ENCODE measurements at places on chromosomes 7 and 10. TPM values are rescaled to one million over a fixed set of nuclear protein-coding genes. Genes with fewer than 3 reads are reported as not detected.

The CRPPA gene
- 1.4 TPM for total RNA-seq

The PLXDC2 gene
- 30.1 TPM for total RNA-seq

The DCLRE1C gene
- total RNA-seq, result 5.3 TPM

The SKIDA1 gene
- 127 TPM for total RNA-seq

The OPN4 gene
- not detected for total RNA-seq

The DPCD gene
- 71.1 TPM for total RNA-seq

The CDC14C gene
- total RNA-seq, result 0.54 TPM

DNA sequence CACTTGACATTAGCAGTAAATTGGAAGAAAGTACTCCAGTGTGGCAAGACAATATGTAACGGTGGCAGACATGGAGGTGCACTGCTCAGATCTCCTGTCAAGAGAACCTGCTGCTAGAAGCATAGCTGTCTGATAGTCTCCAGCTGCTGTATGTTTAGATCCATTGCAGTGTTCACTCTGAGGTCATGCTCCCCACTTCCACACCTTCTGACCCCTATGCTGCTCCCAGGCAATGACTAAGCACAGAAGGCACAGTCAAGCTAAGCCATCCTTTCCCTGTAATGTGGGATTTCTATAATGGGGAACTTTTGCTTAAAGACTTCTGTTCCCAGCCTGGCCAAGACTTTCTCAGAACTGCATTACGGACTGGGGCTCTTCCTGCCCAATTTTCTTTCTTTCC lies 315.8 kb downstream of the HPSE2 start:
- DNase-seq, result no peak

DNA sequence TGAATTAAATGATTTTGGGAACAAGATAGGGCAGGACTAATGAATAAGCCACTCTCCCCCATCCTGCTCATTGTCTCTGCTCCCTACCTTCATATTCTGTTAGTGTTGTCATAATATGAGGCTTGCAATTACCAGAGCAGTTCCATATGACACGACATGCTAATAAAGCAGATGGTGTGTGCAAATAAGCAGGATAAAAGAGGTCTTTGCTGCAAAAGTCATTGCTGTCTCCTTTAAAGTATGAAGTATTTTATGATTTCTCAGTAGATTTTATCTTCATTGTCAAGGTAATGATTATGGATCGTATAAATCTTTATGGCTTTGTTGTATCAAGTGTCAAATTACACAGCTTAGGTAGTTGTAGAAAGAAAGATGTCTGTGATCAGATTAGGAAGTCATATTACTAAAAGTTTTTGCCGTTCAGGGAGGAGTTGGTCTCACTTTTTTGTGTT lies 114.8 kb downstream of the SDK1 start:
- DNase-seq, result no peak

- DNase-seq, result no peak
These were observed 615.1 kb downstream of the SUGCT start for GRCh38 chr7:40749877-40750276.

DNA sequence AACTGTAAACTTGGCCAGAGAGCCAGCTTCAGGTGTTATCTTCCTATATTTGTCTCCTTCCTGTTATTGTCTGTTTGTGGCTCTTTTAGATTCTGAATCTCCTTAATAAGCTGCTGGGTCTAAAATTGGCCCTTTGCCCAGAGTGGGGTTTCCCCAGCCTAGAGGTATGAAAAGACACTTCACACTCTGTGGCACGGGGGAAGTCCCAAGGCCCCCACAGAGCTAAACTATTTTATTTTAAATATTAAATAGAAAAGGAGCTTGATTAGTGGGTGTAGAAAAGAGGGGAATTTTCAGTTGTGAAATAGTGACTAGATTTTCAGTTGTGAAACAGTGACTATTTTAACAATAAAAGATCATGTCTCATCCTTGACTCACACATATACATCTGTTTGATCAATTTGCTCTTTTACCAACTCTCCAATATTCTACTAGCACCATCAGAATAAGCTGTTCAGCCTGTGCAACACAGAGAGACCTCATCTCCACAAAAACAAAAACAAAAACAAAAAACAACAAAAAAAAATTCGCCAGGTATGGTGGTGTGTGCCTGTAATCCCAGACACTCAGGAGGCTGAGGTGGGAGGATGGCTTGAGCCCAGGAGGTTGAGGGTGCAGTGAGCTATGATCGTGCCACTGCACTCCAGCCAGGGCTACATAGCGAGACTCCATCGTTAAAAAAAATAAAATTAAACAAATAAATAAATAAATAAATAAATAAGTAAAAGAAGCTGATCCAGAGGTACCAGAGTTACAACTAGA lies 24.9 kb upstream of the ADO start:
- DNase-seq, result no peak

- DNase-seq, result peak; percentile 35
These were observed 74.2 kb downstream of the NOC3L start for GRCh38 chr10:94288361-94289101.

DNA sequence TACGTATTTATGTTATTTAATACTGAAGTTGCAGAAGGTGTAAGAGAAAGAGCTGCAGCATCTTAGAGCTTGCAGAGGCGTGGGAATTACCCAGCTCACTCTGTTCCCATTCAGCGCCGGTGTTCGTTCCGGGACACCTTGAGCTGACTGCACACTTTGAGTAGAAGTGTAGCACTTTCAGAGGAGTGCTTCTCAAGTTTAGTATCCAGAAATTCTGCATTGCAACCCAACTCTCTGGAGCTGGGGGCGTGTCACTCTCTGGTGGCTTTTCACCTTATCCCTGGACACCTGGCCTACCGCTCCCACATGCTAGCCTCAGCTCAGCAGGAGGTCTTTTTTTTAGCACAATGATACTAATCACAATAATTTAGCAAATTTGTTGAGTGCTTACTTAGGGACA lies 66.4 kb upstream of the SHH start:
- no peak for DNase-seq

DNA sequence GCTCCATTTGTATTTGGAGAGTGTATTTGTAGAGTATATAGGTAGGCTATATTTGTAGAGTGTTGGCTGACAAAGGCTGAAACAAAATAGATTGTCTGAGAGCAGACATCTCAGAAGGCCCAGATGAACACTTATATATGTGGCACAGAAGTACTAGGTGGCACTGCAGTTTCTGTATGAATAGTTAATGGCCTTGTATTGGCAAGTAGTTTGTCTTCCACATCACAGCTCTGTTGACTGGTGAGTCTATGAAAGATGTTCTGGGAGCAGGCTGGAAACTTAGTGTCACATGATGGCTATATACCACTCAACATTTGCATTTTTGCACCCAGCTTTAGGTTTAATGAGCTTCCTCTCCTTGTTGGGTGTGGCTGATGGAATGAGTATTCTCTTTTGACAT lies 51.9 kb downstream of the CCNY start:
- DNase-seq, result no peak

DNA sequence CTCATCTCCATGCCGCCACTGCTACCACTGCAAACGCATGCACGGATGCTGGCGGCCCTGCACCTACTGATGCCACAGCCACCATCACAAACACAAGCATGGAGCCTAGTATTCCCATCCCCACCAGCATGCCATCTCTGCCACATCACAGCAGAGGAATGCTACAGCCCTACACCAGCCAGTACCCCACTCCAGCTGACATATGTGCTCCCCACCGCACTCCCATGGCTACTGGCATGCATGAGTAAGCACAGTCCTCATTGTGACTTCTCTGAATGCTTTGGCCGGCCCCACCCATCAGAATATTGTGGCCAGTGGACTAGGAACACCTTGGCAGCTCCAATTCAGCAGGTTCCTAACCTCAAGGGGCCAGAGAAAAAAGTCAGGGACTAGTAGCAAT lies 705.5 kb downstream of the POM121L12 start:
- DNase-seq, result no peak

- DNase-seq, result no peak
These were observed 274.3 kb upstream of the MKI67 start for GRCh38 chr10:128400564-128400963.

- DNase-seq, result no peak
These were observed 1056.8 kb downstream of the SORCS1 start for GRCh38 chr10:106107706-106108105.

- DNase-seq, result peak; percentile 9
These were observed 9.2 kb upstream of the FOXP2 start for GRCh38 chr7:114405427-114405826.

DNA sequence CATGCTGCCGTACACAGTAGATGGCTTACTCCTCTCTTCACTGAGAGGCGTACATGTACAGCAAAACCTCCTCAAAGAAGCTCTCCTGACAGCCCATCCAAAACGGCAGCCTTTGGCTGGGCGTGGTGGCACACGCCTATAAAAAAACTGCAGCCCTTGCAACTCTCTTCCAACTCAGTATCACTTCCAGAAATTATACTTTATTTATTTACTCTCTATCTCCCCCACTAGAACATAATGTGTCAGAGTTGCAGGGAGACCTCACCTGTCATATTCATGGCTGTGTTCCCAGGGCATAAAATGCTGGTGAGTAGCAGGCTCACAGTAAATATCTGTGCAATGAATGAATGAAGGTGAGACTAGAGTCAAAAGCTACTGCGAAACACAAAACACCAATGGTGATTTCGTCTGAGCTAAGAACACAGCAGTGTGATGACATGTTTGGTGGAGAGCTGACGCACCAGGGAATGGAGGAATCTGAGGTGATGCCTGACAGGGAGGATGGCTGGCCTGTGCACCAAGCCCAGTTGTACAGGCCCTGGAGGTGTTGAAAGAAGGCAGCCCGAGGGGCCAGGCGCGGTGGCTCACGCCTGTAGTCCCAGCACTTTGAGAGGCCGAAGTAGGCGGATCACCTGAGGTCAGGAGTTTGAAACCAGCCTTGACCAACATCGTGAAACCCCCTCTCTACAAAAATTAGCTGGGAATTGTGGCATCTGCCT lies 55.3 kb downstream of the COBL start:
- DNase-seq, result no peak

GRCh38 chr7:132899833-132900232 lies 182.1 kb downstream of the CHCHD3 start:
- no peak for DNase-seq

DNA sequence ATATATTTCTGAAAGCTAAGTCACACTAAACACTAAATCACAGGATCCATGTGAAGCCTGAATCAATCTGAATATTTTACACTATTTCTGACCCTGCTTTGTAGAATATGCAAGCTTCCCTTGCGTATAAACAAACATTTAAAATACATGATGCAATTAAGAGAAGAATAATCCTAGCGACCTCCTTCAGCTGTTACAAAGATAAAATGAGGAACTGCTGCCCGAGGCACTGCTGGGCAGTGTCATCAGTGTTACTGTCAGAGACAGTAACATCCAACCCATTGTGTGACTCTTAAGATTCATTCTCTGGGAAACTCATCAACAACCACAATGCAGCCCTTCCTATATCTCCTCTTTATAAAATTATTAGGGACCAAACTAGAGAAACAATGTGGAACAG lies 61.6 kb downstream of the COBL start:
- DNase-seq, result no peak

DNA sequence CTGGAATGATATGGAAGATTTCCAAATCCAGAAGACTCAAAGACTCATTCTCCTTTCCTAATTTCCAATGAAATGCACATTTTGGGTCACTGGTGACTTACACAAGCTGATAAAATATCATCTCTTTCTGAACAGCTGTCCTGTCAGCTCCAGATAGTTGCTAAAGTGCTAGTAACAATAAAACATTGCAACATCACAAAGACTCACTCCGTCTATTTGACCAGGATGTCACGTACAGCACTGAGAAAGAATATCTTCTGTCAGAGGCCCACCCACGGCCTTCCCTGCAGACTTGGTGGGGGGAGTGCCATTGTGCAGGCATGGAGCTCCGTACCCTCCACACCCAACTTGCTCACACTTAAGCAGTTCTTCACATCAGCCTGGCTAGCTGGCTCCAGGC lies 78.9 kb upstream of the EGR2 start:
- no peak for DNase-seq

DNA sequence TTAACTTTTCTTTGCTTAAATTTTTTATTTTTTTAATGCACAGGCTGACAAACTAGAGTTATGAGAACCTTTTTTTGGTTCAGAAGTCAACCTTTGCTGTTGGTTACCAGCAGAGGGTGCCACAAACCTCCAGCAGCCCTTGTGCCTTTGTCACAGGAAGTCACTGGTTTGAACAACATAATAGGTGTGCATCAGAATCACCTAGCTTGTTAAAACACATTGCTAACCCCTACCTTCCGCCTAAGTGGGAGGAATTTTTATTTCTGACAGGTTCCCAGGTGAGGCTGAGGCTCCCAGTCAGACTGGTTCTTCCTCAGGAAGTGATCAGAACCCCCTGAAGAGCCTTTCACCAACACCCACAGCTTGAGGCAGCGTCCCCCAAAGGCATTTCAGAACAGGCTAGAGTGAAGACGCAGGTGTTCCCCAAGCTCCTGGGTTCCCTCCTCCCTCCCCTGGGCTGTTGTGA lies 22.6 kb upstream of the VDAC2 start:
- peak; percentile 63 for DNase-seq

DNA sequence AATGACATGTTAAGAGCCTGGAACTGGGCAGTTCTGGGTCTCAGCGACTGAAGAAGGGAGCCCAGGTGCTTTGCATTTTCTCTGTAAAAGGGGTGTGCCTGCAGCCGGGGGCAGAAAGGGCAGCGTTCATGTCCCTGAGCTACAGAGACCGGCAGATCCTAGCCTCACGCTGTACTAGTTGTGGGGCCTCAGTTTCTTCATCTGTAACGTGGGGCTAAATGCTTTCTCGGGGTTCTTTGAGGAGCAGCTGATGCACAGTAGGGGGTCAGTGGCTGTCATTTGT lies 79.6 kb downstream of the NEURL1 start:
- no peak for DNase-seq

GRCh38 chr10:60572511-60573194 lies 183.0 kb upstream of the ANK3 start:
- peak; percentile 62 for DNase-seq

DNA sequence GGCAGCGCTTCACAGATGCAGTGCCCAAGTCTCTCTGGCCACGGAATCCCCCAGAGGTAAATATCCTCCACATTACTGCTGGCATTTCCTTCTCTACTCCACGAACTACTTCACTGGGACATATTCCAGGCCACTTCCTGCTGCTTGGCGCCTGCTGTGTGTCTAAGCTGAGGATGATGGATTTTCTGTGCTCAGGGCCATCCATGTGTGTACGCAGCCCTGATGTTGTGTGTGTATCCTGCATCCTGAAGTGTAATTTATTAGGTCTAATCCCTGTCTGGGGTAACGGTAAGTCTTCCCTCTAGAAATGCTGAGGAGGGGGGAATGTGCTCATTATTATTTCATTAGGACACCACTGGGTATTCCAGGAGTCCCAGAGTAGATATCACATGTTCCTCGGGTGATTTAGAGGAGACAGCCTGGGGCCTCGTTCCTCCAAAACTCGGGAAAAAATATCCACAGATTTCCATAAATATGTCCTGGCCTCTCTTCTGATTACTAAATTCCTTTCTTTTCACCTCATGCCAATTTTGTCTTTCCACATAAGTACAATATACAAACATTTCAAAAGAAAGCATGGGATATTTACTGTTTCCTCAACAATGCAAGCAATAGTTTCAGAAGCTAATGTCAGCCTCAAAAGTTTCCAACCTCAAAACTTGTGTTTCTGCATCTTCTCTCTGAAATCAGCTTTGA lies 25.5 kb upstream of the HABP2 start:
- no peak for DNase-seq

- DNase-seq, result no peak
These were observed 18.9 kb downstream of the ATP6V1F start for GRCh38 chr7:128881458-128882125.

Measured in neural progenitor cell (in vitro differentiated cells).